Right lobe of liver (tissue), 6 donors: ENCODE measurements at places on chromosomes 2 and 18.

- no peak for DNase-seq
These were observed 3.5 kb downstream of the TRIB2 start for GRCh38 chr2:12720278-12720620.

DNA sequence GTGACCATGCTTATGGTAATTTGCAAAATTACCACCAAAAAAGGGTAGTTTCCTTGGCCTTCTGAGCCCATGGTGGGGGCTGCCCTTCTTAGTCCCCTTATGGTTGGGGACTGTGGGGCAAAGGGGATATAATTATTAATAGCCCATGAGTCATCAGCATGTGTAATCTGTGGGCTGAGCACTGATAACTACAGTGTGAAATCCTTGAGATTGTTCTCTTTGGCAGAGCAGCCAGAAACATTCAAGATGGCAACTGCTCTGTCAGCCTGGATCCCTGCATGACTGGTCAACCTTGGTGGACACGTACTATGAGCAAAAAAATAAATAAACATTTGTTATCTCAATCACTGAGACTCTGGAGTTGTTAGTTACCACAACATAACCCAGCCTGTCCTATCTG lies 61.3 kb downstream of the MGAT4A start:
- DNase-seq, result no peak

DNA sequence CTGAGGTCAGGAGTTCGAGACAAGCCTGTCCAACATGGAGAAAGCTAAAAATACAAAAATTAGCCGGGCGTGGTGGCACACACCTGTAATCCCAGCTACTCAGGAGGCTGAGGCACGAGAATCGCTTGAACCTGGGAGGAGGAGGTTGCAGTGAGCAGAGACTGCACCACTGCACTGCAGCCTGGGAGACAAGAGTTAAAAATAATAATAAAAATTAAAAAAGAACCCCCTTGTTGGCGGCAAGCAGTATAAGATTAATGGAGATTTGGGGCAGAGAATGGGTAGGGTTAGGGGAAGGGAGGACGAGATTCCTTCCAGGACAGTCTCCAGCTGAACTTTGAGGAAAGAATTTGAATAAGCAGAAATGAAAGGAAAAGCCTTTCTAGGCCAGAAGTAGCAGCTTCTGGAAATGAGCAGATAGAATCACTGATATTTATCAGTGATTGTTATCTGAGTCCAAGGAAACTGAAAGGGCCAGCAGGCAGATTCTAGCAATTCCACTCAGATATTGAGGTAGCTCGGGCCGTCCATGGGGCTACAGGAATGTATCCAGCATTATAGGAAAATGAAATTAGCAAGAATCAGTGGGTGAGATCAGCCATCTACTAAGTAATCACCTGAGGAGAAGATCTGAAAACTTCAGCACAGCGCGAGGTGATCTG lies 7.0 kb upstream of the MYCN start:
- DNase-seq, result no peak

DNA sequence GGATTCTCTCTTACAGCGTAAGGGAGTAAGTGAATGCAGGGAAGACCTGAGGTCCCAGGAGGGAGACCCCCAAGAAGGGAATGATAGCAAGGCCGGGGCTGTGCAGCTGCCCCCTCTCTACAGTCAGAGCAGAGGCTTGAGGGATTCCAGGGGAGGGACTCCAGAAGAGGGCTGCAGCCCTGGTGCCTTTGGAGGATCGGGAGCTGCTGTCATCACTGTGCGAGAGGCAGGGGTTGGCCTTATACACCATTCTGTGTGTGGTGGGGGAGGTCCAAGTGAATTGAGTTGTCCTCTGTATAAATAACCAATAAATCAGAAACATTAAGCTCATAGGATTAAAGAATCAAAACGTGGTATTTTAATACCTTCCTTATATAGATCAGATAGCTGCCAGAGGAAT lies 114.9 kb downstream of the GLI2 start:
- no peak for DNase-seq

DNA sequence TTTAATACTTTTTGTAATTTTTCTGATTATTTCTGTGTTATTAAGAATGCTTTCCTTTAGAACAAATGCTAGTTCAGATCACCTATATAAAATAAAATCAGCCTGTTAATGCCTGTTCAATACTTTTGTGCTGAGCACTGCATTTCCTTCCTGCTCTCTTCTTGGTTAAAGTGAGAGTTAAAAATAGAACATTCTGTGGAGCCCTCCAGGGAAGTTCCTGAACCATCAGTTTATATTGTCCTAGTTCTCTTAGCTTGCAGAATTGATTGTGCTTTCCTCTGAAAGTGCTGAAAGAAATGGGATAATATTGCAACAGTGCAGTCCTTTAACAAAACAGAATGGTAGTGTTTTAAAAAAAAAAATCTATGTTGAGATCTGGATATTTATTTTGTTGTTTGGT lies 74.6 kb upstream of the UBXN4 start:
- no peak for DNase-seq

DNA sequence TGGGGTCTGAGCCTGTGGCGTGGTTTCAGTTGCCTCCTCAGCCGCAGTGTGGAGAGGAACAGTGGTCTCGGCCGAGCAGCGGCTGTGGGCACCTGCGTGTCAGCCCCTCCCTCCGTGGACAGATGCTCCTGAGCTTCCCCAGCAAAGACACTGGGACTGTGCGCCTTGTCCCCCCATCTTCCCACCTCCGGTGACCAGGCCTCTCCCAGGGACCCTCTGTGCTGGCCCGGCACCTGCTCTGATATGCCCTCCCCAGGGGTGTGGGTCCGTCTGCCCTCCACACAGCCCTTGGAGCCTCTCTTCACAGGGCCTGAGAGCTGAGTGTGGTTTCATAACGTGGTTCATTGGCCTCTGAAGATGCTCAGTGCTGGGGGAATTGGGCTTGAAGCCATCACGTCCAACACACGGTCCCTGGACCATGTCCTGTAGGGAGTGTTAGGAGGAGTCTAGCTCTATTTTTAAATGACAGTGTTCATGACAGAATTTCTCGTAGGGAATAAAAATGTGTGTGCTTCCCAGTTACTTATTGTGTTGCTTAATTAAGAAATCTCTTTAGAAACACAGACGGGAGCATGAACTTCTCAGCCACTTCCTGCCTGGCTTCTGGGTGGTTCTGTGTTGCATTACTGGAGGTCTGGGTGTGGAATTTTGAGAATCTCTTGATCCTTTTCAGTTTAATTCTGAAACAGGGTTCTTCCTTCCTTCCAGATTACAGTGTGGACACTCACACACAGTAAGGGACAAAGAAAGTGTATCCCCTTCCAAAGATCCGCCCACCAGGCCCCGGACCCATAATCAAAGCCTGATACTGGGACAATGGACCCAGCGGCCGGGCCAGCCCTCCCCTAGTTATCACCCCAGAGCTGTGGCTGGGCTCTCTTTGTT lies 110.7 kb downstream of the NFATC1 start:
- peak; percentile 46 for DNase-seq

GRCh38 chr2:134074619-134075018 lies 179.3 kb upstream of the MGAT5 start:
- no peak for DNase-seq

DNA sequence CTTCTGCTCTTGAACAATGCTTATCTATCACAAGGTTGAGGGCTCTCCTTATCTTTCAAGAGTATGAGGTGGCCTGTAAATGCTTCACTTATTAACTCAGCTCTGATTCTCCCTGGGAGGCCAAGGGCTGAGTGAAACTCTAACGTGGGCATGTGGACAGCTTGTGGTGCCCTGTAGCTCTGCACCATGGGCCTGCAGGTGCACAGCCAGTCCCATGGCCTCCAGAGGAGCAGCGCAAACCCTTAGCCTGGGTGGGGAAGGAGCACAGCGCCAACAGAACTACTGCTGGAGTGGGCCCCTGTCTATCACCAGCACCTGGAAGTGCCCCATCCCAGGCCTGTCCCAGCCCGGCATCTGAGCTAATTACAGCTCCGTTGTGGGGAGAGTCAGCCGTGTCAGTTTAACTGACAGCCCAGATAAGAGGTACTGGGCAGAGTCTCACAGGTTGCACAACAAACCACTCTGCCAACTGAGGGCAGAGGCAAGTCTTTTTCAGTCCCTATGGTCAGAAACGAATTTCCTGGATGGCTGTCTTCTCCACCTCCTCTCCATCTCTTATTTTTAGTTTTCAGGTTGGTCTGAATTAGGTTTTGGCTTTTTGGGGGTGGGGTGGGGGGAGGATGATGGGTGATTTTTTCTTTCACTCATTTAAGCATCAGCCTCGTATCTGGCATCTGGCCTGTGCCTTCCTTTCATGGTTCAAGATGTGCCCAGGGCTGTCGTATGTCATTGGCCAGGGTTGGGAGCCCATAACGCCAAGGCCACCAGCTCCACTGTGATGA lies 219.5 kb downstream of the BCL2 start:
- peak; percentile 37 for DNase-seq

GRCh38 chr2:9226458-9227380 lies 20.1 kb downstream of the ASAP2 start:
- DNase-seq, result no peak

DNA sequence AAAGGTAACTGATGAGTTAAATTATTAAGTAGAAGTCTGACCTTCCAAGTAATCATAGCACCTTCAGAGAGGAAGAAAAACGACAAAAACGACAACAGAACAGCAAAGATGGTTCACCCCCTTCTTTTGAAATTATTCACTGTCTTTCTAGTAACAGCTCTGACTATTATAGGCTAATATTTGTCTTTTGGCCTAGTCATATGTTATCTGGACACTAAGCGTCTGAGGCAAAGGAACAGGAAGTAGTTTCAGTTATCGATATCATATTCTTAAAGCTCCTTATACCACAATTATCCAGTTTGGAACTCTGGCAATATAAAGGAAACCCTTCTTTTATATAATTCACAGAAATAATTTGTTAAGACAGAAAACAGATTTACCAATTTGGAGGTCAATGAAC lies 27.6 kb upstream of the SLC40A1 start:
- DNase-seq, result no peak

DNA sequence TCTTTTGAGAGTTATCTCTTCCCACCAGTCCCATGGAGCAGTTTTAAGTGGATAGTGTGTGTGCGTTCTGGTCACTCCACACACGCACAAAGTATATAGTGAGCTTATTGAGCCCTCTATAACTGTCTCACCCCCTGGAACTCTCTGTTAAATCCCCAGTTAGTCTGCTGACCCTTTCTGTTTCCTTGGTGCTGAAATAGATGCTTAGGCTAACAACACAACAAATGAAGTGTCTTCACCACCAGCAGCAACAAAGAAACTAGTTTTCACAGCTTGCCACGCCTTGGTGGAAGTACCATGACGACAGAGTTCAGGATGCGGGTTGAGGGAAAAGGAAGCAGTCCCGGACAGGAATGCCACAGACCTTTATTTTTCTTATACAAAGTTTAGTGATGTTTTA lies 203.5 kb upstream of the TMEFF2 start:
- no peak for DNase-seq

GRCh38 chr2:158381205-158381604 lies 75.3 kb downstream of the CCDC148 start:
- no peak for DNase-seq

GRCh38 chr2:64359892-64360657 lies 93.9 kb upstream of the LGALSL start:
- peak; percentile 67 for DNase-seq

- no peak for DNase-seq
These were observed 348.7 kb upstream of the HS6ST1 start for GRCh38 chr2:128667391-128667790.

GRCh38 chr2:168096158-168096557 lies 151.2 kb downstream of the STK39 start:
- no peak for DNase-seq

DNA sequence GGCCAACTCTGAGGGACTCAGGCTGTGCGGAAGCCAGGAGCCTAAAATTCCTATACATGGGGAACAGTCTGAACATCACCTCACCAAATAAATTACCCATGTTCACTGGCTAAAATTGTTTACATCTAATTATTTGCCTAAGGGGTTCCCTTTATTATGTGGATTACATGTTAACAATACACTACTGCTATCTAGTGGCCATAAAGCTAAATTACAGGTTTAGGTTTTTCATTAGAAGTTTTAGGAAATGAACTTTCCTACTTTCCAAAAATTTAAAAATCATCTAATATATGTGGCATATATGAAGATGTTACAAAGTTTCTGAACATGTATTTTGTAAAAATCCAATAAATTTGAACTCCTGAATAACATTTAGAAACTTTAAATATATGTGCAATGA lies 40.3 kb downstream of the PLA2R1 start:
- no peak for DNase-seq
